ENCODE measurements at places on chromosomes 6 and 20.

GRCh38 chr6:6760002-6760401 is 171.5 kb downstream of the LY86 start:
- DNase-seq: no peak

DNA sequence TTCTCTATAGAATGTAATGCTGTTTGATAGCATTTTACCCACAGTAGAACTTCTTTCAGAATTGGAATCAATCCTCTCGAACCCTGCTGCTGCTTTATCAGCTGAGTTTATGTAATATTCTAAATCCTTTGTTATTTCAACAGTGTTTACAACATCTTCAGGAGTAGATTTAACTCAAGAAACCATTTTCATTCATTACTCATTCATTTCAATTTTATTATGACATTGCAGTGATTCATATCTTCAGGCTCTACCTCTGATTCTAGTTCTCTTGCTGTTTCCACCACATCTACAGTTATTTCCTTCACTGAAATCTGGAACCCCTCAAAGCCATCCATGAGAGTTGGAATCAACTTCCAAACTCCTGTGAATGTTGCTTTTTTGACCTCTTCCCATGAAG is 93.7 kb downstream of the ZFAND3 start:
- DNase-seq: no peak

DNA sequence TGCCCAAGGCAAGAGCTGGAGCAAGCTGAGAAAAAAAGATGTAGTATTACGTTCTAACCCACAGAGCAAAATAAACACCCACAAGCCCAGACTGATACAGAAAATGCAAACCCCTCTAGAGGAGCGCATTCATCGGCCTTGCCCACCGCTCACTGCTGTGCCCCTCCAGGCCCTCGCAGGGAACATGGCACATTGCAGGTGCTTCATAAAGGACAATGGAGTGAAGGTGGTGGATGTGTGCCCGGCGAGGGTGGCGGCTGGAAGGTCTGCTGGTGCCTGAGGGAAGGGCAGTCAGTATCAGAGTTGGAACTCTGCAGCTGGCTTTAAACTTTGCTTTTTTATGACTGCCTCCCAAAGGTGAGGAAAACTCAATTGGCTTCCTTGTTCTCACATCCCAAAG is 18.5 kb upstream of the IRF4 start:
- DNase-seq: no peak

DNA sequence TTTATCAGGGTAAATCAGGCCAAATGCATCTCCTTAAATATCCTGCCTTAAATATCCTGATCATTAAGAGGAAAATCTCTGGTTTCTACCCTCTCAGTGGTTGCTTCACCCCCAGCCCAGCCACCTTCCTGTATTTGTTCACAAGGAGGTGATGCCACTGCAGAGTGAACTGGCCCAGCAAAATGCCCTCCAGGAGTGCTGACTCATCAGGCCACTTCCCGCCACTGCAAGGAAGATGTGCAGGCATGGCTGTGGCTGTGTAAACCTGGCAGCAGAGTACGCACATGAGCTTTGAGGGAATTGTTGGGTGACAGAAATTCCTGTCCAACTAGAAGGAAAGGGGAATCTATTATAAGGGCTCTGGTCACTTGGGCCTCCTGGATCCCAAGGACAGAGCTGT is 13.8 kb downstream of the NQO2 start:
- no peak for DNase-seq

DNA sequence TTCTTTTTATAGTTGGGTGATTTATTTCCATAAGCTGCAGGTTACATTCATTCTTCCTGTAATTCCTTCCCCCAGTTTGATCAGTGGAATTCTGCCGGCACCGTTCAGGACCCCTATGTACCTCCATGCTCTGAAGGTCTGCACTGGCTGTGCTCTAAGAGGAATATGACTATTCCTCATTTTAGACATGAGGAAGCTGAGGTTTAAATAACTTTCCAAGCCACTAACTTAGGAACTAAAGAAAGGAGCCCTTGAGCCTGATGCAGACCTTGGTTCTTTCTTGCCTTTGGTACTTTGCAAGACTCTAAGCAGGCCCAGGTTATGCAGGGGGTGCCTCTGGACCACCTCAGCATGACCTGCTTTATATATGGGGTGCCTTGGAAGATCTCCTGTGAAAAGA is 318.5 kb downstream of the QKI start:
- no peak for DNase-seq

DNA sequence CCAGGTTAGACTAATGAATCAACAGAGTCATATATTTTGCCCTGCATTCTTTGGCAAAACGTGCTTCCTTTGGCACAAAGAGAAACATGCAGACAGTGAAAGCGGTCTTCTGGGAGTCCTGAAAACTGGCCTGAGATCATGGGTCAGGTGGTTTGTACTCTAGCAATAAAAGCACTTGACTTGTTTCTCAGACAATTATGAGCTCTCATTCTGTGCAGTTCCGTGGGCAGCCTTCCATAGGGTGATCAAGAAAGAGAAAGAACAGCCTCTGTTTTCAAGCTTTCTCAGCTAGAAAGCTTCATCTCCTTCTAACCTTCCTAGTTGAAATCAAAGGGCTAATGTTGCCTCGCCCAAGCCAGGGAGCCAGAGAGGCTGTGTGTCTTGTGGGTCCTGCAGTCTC is 62.7 kb upstream of the ISM1 start:
- peak; percentile 53 for DNase-seq

GRCh38 chr6:113970805-113971676 is at the start of gene HDAC2:
HDAC2 (minus strand) TSS chr6:113971148; CDS start chr6:113970908, 240 bp downstream.
- DNase-seq: peak; percentile 89

- no peak for DNase-seq
Measured at GRCh38 chr20:1327241-1327653, 1.7 kb downstream of the SDCBP2 start.

- DNase-seq: no peak
Measured at GRCh38 chr6:119243037-119243436, 106.5 kb downstream of the MAN1A1 start.

GRCh38 chr20:12936020-12936419 is 72.8 kb upstream of the SPTLC3 start:
- DNase-seq: no peak

DNA sequence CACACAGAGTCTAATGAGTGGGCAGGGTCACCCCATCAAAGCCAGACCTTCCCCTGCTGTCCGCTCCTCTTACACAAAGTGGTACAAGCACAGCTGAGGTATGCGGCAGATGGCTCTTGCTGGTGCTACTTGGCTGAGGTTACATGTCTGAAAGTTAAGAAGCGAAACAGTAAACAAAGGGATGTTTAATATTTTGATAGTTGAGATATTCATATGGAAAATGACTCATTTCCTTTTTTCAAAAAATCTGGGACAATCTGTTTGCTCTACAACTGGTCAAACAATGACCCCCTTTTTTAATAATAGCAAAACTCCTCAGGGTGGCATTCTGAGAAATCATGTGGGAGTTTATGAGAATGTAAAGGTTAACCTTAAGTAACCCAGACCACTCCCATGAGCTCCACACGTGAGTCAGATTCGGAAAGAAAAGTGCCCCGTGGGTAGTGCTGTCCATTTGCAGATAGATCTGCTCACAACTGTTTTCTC is 245.3 kb downstream of the TBXT start:
- DNase-seq: no peak

- no peak for DNase-seq
Measured at GRCh38 chr20:4876301-4876700, 125.0 kb downstream of the SLC23A2 start.

- peak; percentile 68 for DNase-seq
Measured at GRCh38 chr6:43668151-43669028, 19.2 kb downstream of the MRPS18A start.

GRCh38 chr20:44861531-44862006 is 23.9 kb upstream of the YWHAB start:
- no peak for DNase-seq

DNA sequence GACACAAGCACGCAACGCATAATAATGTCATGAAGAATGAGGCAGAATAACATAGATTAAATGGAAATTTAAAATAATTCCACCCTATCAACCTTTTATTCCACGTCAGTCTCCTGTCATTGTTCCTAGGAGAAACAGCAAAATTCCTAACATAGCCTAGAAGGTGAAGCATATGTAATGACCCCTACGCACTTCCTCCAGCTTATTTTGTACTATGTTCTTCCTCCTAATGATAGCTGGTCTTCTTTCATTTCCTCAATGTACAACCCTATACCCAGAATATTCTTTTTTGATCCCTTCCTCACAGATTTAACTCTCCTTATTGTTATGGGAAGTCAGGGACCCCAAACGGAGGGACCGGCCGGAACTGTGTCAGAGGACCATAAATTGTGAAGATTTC is 122.0 kb upstream of the CARMIL1 start:
- DNase-seq: no peak

- no peak for DNase-seq
Measured at GRCh38 chr6:34295721-34296120, 46.9 kb upstream of the SMIM29 start.

DNA sequence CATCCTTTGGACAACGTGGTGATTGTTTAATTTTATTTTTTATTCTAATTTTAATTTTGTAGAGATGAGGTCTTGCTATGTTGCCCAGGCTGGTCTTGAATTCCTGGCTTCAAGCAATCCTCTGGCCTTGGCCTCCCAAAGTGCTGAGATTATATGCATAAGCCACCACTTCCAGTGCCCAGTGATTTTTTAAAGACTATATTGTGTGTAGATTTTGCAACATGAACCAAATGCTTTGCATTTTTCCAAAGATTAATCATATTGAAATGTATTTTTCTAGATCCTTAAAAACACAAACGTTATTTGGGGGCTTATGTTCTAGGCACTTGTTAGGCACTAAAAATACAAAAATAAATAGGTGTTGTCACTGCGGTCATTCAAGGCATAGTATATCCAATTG is 117.6 kb upstream of the CCN2 start:
- no peak for DNase-seq

DNA sequence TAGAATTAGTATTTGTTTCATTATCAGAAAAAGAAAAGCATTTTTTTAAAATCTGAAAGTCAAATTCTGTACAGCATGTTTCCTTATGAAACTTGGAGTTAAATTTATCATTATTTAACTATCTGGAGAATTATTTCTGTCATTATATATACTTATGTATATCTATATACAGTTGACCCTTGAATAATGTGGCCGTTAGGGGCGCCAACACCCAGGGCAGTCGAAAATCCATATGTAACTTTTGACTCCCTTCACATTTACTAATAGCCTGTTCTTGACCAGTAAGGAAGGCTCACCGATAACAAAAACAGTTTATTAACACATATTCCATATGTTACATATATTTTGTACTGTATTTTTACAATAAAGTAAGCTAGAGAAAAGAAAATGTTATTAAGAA is 341.2 kb downstream of the ADGRB3 start:
- no peak for DNase-seq

DNA sequence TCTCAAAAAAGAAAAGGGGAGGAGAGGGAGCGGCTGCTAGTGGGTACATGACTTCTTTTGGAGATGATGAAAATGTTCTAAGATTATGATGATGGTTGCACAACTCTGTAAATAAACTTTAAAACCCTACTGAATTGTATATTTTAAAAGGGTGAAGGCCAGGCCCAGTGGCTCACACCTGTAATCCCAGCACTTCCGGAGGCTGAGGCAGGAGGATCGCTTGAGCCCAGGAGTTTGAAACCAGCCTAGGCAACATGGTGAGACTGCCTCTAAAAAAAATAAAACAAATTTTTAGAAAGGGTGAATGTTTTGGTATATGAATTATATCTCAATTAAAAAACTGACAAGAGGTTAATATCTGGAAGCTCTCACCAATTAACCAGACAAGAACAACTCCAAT is 45.4 kb downstream of the BAK1 start:
- no peak for DNase-seq

DNA sequence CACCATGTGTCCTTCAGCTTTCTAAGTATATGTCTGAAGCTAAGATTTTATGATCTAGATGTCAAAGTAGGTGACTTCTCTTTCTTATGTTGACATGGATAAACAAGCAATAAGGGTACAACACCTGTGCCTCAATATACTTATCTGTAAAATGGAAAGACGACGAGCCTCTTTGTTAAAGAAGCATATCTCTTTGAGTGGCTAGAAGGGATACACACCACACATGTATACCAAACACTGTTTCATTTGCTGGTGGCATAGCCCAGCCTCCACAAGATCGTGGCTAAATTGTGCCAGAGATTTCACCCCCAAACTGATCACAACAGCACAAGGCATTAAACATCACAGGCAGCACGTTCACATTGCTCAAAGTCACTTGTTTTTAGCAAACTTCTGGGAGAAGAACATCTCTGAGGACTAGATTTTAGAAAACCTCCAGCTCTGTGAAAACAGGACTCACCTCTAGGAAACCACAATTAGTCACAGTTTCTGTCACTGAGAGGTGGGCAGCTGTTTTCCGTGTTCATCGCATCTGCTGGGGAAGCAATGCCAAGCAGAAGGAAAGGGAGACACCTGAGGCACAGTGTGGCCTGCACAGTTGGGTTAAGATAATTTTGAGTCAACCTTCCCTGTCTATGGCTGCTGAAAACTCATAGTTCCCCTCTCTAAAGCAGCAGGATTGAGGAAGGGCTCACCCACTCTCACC is 263.0 kb upstream of the PLCB4 start:
- DNase-seq: no peak

DNA sequence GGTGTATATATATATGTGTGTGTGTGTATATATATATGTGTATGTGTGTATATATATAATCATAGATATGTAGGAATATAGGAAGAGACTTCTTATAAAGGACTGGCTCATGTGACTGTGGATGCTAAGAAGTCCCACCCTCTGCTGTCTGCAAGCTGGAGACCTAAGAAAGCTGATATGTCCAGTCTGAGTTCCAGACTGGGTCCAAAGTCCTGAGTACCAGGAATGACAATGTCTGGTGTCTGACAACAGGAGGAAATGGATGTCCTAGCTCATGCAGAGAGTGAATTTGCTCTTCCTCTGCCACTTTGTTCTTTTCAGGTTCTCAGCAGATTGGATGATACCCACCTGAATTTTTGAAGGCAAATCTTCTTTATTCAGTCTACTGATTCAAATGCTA is 7.1 kb downstream of the ALDH5A1 start:
- DNase-seq: no peak

DNA sequence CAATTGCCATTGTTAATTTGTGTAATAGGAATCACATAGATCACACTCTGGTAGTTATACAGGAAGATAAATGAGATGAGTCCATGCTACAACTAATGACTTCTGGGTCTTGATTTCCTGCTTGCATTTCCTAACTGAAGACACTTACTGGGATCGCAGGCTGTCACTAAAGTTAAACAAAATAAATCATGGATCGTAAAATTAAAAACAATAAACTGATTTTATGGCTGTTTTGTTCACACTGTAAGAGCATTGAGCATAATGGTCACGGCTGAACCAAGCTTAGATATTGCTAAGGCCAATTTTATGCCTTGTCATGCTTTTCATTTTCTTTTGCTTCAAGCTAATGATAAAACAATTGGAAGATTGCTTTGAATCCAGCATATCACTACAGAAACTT is 332.5 kb upstream of the CITED2 start:
- no peak for DNase-seq
